Dermis microvascular lymphatic vessel endothelial cell (primary cell): ENCODE measurements at places on chromosomes 16 and 17. TPM values are rescaled to one million over a fixed set of nuclear protein-coding genes. Genes with fewer than 3 reads are reported as not detected.

HIC1 gene
- total RNA-seq, result 37.4 and 75.1 TPM in 2 replicates

DNA sequence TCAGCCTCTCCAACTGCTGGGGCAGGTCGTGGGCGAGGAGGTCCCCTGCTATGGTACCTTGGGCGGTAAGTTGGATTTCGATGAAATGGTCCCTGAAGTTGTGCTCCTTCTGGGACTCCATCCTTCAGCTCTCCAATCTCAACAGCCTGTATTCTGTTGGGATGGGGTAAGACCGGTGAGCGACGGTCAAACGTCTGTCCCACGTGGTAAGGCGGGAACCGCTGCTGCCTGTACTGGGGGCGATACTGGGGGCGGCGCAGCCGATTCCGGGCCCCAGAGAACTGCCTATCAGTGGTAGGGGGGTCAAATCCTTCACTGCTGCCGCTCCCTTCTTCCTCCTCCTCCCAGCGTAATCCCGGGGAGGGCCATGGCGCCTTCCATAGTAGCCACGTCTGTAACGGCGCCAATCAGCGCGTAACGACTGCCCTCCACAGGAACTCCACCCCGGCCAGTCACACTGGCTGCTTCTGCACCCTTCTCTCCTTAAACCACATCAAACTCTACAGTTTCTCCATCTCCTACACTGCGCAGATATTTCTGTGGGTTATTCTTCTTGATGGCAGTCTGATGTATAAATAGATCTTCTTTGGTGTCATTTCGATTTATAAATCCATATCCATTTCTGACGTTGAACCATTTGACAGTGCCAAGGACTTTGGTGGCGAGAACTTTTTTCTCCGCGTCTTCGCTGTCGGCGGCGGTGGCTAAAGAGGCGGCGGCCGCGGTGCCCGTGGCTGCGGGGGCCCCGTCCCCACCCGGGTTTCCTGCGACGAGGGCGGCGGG, 41.1 kb downstream of the AHSP start:
- peak; percentile 0 for DNase-seq

ENPP7 gene
- not detected in 2 replicates for total RNA-seq

DNA sequence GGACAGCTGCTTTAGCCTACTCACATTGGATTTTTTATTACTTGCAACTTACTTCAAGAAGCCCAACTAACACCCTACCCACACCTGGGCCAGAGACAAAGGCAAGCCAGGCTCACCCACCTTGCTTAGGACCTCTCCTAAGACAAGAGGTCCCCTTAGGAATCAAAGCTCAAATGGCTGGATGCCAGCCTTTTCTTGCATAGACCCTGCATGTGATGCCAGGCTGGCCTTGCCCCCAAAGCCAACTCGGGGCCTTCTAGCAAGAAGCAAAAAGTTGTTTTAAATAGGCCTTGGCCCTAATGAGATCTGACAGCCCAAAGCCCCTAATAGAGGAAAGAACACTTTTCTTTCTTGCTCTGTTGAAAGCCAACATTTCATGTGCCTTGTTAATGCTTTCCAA, 20.7 kb downstream of the GPRC5B start:
- DNase-seq, result no peak

DNA sequence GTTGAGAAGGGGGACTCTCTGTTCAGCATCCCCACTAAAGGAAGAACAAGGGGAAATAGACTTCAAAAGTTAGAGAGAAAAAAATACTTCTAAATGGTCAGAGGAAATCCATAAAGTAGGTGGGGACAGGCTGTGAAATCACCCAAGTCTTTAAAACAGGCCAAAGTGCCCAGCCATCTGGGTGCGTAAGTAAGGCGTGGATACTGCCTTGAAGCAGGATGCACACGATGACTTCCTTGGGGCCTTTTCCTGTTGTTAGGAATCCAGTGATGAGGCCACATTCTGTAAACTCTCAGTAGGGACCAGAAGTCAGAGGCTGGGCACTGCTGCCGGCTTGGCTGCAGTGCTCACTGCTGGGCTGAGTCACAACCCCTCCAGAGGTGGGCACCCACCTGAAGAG, 9.2 kb downstream of the AXIN2 start:
- peak; percentile 11 for DNase-seq

DNA sequence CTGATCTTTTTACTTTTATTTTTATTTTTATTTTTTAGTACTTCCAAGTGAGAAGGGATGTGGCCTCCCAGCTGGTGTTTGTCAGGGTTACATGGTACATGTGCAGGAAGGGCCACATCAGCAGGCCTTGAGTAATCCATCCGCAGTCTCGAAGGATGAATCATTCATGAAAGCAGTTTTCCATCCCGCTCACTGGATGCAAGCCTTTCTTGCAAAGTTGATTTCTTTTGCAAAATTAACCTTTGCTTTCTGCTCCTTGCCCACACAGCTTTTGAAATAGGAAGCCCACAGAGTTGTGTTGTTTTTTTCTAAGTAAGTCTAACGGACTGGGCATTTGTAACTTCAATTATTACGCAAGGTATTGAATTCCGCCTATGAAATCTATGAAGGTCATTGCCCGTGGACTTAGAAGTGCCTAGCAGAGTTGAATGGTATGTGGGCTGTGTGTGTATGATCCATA, 157.4 kb downstream of the PRKCA start:
- peak; percentile 66 for DNase-seq

DNA sequence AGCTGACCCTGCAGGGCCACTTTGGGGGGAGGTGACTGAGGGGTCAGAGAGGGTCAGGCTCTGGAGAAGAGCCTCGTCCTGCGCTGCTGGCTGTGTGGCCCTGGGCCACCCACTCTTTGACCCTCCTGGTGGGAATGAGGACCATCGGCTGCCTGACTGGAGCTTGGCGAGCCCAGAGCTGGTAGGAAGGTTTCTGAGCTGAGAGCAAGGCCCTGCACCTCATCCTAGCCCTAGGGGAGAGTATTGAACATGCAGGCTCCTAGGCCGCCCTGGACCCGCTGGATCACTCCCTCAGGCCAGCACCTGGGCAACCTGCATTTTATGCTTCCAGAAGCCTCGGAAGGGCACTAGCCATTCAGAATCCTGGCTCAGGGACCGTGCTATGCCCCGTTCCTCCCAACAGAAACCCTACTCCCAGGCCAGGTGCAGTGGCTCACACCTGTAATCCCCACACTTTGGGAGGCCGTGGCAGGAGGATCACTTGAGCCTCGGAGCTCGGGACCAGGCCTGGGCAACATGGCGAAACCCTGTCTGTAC, 14.5 kb downstream of the MAP2K3 start:
- DNase-seq, result no peak

GRCh38 chr16:30457256-30457655, 11.6 kb upstream of the SEPHS2 start:
- DNase-seq, result no peak

SLC35G6 gene
- not detected in 2 replicates for total RNA-seq

DNA sequence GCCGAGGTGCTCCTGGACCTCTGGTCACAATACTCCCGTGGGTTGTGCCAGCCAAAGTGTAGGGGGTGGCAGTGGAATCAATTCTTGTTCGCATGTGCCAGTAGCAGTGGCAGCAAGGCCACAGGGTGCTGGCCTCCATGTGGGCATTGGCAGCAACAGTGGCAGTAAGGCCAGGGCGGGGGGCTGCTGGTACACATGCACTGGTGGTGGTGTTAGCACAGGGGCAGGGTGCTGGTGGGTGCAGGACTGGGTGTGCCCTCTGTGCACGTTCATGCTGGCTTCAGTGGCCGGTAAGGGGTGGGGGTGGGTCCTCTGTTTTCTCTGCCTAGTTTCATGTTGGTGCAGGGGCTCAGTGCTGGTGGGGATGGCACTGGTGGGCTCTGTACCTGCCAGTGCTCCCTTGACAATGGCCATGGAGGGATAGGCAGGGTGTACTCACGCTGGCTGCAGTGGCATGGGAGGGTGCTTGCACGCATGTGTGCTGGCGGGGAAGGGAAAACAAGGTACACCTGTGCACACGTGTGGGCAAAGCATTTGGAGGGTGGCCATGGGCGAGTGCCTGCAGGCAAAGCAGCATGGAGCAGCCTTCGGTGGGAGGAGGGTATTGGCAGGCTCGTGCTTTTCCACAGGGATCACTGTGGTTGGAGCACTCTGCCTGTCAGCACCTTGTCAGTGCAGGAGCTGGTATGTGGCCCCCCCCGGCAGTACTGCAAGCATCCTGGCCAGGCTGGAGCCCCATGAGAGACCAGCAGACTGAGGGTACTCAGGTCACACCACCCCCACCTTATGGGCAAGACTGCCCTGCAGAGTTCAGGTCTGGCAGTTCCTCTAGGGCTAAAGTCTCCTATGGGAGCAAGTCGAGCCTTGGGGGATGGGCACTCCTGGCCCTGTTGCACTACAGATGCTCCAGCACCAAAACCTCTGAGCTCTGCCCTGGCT, 35.8 kb downstream of the NF1 start:
- no peak for DNase-seq

DNA sequence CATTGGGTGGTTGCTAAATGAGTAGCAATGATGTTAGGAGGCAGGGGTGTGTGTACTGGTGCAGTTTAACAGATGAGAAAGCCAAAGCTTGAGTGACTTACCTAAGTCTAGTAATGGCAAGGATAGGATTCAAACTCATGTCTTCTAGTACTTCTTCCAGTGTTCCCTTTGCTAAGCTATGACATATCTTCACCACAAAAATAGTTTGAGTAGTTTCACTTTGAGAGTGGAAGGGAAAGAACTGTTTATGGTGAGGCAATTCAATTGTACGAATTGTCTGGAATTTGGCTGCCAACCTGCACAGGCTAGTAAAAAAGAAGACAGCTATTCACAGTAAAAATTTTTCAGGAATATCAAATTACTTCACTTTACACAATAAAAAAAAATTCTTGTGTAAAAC, 138.0 kb downstream of the NLK start:
- no peak for DNase-seq

CD300H gene
- total RNA-seq, result not detected in 2 replicates

DNA sequence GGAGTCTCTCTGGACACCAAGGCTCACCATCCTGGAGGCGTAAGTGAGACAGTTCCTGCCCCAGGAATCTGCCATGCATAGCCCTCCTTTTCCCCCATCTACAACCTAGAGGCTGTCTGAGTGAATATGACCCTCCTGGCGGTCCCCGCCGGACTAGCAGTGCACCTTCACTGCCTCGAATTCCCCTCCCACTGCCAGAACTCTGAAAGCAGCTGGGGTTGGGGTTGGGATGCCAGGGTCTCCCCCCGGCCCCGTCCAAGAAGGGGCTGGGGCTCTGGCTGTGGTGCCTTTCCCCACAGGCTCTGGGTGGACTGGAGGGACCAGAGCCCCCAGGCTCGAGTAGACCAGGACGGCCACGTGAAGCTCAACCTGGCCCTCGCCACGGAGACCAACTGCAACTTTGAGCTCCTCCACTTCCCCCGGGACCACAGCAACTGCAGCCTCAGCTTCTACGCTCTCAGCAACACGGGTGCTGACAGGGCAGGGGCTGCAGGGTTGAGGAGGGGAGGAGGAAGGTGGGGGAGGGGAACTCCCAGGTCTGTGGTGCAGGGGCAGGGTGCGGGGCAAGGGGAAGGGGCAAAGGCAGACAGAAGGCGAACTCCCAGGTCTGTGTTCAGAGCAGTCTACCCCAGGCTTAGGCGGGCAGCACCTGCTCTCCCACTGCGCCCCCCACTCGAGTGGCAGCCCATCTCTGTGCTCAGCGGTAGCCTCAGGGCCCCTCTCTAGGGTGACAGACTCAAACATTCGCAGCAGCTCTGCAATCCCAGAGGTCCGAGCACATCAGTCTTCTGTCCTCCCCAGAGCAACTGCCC, 1.2 kb downstream of the ZACN start:
- no peak for DNase-seq

DNA sequence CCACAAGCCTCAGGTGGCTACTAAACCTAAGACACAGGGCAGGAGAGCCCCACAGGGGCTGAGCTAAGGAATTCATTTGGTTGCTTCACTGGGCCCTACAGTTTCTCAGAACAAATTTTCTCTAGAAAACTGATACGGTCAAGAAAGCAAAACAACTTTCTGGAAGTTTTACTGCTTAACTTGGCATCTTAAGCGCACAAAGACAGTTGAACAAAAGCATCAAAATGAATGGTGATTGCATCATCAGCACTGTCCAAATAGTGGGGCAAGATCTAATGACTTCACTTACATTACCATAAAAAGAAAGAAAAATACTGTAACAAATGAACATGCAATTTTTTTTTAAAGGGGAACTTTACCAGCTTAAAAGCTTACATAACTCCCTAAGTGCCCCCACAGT, 47.6 kb downstream of the XPO6 start:
- no peak for DNase-seq

DNA sequence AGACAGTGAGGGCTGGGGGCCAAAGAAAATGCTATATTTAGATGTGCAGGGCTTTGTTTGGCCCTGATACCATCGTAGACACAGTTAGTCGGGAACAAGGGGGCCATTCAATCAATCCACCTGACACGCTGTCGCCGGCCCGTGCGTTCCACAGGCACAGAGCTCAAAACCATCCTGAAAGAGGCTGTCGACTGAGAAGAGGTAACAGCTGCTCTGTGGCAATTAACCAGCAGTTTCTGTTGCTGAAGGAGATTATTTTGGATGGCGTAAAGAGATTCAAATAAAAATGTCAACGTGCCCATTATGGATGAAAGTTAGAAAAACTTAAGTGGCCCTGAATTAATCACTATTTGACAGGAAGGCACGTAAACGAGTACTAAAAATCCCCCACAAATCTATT, 276.2 kb upstream of the IRX5 start:
- DNase-seq, result no peak

- DNase-seq, result no peak
Observed at GRCh38 chr16:13727943-13728342, 192.0 kb upstream of the ERCC4 start.

GRCh38 chr16:49993579-49993978, 31.4 kb upstream of the CNEP1R1 start:
- no peak for DNase-seq

KRT40 gene
- not detected in 2 replicates for total RNA-seq

GRCh38 chr16:23862556-23862955, 26.8 kb downstream of the PRKCB start:
- no peak for DNase-seq

TAC4 gene
- total RNA-seq, result not detected in 2 replicates

DNA sequence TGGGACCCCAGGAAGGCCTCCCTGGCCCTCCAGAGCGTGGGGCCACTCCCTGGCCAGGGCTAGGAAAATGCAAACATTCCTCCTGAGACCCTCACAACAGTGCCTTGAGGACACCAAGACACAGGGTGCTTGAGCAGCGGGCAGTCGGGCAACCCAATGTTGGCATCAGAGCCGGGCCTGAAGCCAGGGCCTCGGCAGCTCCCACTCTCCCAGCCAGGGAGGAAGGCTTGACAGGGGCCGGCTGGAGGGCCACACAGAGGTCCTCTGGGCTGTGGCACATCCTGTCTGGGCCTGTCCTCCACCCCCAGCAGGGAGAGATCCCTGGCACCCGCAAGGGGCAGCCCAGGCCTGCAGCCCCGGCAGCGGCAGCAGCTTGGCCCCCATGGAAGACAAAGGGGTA, 12.3 kb upstream of the KRT17 start:
- DNase-seq, result no peak

P2RX1 gene
- not detected in 2 replicates for total RNA-seq
